ENCODE measurements at places on chromosomes 13 and 19. TPM values are rescaled to one million over a fixed set of nuclear protein-coding genes. Genes with fewer than 3 reads are reported as not detected.

GRCh38 chr13:79722885-79723445, 242.0 kb downstream of the NDFIP2 start:
- DNase-seq, result no peak

- DNase-seq, result no peak
Measured at GRCh38 chr13:107733276-107733675, 482.1 kb downstream of the LIG4 start.

DNA sequence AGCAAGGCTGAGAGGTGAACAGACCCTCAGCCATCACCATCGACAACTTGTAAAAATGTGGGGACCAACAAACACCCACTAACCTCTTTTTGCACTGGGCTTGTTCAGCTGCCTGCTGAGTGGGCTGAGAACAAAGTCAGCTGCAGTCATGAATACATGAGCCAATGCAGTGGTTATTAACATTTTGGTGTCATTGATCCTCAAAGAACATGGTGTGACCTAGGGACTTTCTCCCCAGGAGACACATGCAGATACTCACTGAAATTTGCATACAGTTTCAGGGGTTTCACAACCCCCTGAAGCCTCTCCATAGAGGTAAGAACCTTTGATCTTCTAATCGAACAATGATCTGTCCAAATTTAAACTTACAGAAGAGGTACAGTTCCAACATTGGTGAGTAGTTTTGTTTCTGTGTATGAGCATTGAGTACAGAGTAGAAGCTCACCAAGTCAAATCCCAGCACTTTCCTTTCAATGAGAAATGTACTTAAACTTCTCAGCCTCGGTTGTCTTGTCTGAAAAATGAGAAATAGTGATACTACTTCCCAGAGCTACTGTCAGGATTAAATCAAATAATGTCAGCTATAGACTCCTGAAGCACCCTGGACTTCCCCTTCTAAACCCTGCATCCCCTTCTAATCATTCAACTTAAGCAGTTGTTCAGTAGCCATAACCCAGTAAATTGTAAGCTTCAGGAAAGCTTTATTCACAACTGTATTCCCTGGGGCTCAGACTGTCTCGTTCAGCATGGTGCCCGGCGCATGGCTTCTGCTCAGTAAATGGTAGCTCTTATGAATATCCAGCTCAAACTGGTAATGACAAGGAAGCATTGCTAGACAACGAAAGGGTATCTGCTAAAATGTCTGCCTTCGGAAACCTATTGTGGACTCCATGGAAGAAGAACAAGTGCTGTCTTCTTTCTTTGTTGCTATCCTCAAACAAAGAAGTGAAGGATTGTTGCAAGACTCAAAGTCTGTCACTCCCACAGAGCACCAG, 148.7 kb downstream of the FOXO1 start:
- no peak for DNase-seq

- no peak for DNase-seq
Measured at GRCh38 chr13:50290186-50290585, 274.9 kb downstream of the KCNRG start.

The SAFB gene
- total RNA-seq, result 129 TPM

The SLC7A9 gene
- total RNA-seq, result not detected

All from thyroid gland (tissue), 4 donors.